Foreskin fibroblast (primary cell): ENCODE measurements at places on chromosomes 5 and 9.

DNA sequence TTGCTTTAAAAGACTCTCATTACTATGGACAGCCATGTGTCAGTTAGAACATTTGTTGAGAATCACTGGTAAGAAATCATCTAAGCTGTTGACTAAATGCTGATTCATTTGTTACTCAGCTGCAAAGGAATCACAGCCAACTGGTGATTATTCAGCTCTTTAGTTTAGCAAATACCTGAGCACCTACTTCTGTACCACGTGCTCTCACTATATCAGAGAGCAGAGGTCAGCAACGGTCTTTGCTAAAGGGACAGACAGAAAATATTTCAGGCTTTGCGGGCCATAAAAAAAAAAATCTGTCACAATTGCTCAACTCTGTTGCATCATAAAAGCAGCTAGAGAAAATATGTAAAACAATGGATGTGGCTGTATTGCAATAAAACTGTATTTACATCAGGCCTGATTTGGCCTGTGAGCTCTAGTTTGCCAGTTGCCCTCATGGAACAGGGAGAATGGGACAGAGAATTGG, 377.6 kb downstream of the DNAH5 start:
- peak; percentile 24 for DNase-seq

GRCh38 chr5:173535166-173535975, 81.1 kb downstream of the BOD1 start:
- no peak for DNase-seq

DNA sequence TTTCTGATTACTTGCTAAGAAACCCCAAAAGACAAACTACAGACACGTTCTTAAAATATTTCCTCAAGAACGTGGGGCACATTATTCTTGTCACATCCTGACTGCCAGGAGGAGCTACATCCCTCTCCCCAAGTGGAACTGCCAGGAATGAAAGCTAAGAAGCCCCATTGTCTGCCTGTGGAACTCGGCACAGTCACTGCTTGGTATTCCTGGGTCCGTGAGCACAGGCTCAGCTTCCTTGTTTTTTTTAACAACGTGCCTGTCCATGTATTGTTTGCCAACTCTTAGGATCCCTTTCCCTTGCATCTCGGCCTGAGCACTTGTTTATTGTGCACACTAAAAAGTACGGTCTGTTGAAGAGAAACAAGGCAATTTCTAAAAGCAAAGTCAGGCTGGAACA, 47.0 kb upstream of the SELENOP start:
- DNase-seq = peak; percentile 11

DNA sequence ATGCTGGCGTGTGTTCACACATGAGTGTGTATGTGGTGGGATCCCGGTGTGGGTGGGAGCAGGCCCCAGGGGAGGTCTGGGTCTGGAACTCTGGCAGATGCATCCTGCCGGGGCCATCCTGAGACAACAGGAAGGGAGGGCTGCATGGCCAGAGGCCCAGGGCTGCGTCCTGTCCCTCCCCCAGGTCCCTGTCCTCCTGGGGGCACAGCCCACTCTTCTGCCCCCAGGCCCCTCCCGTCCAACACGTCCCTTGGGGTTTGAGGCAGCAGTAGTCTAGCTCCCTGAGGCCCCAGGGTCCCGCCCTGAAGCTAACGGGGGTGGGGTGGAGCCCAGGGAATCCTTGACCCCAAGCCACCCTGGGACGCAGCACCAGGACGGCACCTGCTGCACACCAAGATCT, 16.6 kb downstream of the FLT4 start:
- no peak for DNase-seq

DNA sequence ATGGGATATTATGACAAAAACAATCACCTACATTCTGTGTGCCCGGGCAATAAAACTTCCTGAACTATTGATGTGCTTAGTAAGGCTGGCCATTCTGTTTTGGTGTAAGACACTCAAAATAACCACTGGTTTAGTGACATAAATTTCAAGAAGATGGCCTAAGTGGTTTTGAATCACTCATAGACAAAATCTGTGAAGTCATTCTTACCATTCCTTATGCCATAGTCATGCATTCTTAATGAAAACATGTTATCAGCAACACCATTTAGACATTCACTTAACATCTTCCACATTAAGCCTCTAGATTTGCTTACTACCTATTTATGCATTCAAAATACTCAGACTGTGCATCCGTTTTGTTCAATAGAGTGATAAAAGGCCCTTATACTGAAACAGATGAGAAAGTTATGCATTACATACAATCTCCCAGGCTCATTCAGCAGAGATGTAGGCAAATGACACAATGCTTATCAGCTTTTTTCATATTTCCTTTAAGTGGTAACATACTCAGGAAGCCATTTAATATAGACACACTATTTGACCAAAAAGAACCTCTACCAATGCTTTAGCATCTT, 848.8 kb upstream of the DMAC1 start:
- peak; percentile 49 for DNase-seq
